ENCODE measurements at places on chromosomes 13 and 19. TPM values are rescaled to one million over a fixed set of nuclear protein-coding genes. Genes with fewer than 3 reads are reported as not detected.

DNA sequence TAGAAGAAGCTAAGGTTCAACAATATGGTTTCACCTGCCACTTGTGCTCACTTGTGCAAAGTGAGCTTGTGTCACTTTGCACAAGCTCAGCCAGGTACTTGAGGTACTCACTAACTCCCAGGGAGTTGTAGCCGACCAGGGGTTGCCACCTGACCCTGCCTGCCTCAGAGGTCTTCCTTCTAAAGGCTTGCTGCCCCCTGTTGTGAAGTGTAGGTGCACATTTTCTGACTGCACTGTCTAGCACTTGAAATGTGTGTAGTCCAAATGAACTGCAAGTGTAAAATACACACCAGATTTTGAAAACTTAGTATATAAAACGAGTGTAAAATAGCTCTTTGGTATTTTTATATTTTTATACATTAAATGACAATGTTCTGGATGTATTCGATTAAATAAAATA is 230.8 kb downstream of the DLEU7 start:
- H3K36me3 ChIP-seq: no peaks in the 10 kb centered on the region
- H3K4me1 ChIP-seq: no peaks in the 10 kb centered on the region
- H3K4me3 ChIP-seq: no peak overlapping the region
- no peaks in the 10 kb centered on the region for H3K27me3 ChIP-seq
- no peak for DNase-seq

DNA sequence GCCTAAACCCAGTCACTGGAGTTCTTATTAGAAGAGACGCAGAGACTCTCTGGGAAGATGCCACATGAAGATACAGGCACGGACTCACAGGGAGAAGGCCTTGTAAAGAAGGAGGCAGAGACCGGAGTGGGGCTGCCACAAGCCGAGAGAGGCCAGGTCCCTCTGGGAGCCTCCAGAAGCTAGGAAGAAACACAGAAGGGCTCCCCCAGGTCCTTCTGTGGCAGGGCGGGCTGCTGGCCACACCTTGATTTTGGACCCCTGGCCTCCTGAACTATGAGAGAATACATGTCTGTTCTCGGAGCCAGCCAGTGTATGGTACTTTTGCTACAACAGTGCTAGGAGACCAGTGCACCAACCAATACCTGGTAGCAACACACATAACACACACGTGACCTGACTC is 140.1 kb upstream of the SPACA7 start:
- no peak for DNase-seq
- H3K27me3 ChIP-seq: peaks cover 20% of the 10 kb centered on the region
- no peak overlapping the region for H3K27ac ChIP-seq
- no peak overlapping the region for H3K4me3 ChIP-seq
- H3K36me3 ChIP-seq: no peaks in the 10 kb centered on the region
- no peaks in the 10 kb centered on the region for H3K4me1 ChIP-seq

The FFAR3 gene
- not detected for total RNA-seq

The SPART gene
- total RNA-seq: 111 TPM

GRCh38 chr13:40026174-40026585 is 370.7 kb downstream of the COG6 start:
- no peak overlapping the region for H3K4me3 ChIP-seq
- H3K27me3 ChIP-seq: no peaks in the 10 kb centered on the region
- H3K4me1 ChIP-seq: no peaks in the 10 kb centered on the region
- DNase-seq: no peak

- DNase-seq: no peak
- no peak overlapping the region for H3K27ac ChIP-seq
- H3K27me3 ChIP-seq: no peaks in the 10 kb centered on the region
- no peaks in the 10 kb centered on the region for H3K4me1 ChIP-seq
- no peaks in the 10 kb centered on the region for H3K36me3 ChIP-seq
Measured at GRCh38 chr13:26326562-26326961, 72.6 kb downstream of the CDK8 start.

The PVR gene
- total RNA-seq: 22.0 TPM
